Activated naive CD4-positive, alpha-beta T cell treated with Interleukin-2 at 50 U/mL for 16 hours (primary cell): ENCODE measurements at places on chromosomes 4 and X.

- no peak for DNase-seq
These were observed 360.9 kb downstream of the PPP3CA start for GRCh38 chr4:100986360-100986868.

GRCh38 chrX:18424482-18425198, 768 bp upstream of the CDKL5 start:
- peak; percentile 29 for DNase-seq

DNA sequence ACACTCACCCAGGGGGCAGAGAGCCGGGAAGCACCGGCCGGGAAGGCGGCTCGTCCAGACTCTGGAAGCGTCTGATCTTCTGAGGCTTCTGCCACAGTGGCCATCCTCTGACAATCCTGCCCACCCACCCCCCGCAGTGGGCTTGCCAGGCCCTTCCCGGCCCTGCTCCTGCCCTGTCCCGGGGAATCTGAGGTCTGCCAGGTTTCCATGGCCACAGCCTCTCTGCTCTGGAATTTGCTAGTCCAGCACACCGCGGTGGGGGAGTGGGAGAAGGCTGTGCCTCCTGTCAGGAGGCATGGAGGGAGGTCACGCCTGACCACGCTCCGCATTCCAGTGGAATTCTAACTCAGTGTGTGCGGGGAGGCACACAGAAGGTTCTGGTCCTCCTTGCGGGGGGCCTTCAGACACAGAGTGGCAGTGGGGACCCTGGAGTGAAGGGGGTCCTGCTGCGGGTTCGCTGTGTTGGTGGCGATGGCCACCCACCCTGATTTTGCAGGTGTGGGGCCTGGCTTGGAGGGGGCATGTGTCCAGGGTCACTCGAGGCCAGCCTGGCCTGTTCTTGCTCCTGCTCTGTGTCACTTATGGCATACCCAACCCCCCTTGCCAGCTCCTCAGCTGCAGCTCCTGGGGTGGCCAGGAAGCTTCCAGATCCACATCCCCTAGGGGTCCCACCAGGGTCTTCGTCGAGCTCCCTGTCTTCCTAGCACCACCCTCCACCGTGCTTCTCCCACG, 55.6 kb upstream of the ADRA2C start:
- no peak for DNase-seq

- DNase-seq, result no peak
These were observed 48.9 kb downstream of the ATP11C start for GRCh38 chrX:139883984-139884383.

- no peak for DNase-seq
These were observed 102.8 kb downstream of the ITIH6 start for GRCh38 chrX:54695231-54695630.

DNA sequence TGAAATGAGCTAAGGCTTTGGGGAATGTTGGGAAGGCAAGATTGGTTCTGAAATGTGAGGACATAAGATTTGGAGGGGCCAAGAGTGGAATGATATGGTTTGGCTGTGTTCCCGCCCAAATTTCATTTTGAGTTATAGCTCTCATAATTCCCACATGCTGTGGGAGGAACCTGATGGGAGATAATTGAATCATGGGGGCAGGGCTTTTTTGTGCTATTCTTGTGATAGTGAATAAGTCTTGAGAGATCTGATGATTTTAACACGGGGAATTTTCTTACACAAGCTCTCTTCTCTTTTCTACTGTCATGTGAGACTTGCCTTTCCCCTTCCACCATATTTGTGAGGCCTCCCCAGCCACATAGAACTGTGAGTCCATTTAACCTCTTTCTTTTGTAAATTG, 157.6 kb upstream of the C1QTNF7 start:
- DNase-seq, result no peak

DNA sequence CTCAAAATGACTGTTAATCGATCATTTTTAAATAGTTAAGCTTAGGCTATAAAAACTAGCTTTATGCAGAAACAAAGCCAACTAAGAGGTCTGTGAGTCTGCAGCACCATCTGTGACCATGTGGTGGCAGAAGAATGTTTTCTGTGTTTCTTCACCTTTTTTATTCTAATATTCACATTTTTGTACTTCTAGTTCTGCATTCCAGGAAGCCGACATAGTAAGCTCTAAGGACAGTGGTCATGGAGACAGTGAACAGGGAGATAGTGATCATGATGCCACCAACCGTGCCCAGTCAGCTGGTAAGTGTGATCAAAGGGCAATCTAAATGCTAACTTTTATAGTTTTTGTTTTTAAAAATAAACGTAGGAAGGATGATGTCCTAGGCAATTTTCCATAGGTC, 5.6 kb downstream of the PCDH10 start:
- no peak for DNase-seq

DNA sequence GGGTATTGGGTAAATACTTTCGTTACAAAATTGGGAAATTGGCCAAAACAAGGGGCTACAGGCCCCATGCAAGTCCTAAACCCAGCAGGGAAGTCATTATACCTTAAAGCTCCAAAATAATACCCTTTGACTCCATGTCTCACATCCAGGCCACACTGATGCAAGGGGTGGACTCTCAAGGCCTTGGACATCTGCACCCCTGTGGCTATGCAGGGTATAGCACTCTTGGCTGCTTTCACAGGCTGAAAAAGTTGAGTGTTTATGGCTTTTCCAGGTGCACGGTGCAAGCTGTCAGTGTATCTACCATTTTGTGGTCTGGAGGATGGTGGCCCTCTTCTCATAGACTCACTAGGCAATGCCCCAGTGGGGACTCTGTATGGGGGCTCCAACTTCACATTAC, 326.5 kb downstream of the TEX13C start:
- DNase-seq, result no peak

DNA sequence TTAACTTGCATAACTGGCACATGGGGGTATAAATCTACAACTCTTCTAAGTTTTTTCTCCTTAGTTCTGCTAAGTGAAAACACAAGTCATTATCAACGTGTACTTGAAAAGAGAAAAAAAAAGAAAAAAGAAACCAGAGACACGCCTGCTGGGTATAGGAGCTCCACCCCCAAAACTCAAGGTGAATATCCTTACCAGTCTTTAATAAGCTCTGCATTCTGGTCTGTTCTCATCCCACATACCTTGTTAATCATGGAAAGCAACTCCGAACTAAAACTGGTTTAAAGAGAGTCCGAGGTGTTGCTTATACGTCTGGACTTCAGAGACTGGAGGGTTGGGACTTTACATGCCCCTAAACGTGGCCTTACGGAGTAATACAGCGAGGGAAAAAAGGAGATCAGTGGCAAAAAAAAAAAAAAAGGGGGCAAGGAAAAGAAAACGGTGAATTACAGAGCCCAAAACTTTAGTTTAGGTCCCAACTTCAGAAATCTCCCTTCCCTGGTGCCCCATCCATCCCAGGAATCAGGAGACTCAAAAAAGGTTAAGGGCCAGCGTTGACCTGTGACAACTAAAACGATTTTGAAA, 1.0 kb downstream of the PGRMC2 start:
- DNase-seq, result peak; percentile 28

DNA sequence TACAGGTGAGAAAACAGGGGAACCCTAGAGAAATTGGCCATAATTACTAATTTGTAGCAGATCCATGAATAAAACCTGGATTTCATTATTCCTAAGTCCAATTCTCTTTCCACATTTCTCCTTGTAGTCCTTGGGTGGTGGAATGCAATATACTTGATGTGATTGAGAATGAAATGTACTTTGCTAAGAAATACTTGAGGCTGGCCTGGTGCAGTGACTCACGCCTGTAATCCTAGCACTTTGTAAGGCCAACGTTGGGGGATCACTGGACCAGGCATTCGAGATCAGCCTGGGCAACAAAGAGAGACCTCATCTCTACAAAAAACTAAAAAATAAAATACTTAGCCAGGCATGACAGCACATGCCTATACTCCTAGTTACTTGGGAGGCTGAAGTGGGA, 15.9 kb downstream of the TMEM184C start:
- DNase-seq, result no peak

GRCh38 chrX:4560192-4560591, 846.7 kb upstream of the PRKX start:
- DNase-seq, result no peak

DNA sequence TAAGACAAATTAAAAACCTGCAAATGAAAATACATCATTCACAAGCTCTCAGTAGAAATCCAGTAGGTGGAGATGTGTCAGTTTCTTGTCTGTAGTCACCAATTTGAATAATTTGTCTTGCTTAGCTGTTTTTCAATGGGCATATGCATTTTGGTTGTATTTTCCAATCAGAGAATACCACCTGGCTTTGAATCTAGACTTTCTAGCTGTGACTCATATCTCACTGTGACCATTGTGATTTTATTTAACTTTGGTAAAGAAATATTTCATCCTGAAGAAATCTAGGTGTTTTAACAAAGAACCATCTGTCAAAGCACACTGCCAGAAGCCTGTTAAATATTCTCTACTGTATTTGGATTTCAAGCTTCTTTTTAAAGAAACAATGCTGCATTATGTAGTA, 1650.6 kb upstream of the IGFBP7 start:
- no peak for DNase-seq

- no peak for DNase-seq
These were observed 23.0 kb downstream of the GPM6B start for GRCh38 chrX:13793897-13794296.

GRCh38 chr4:27594922-27595321, 734.3 kb downstream of the STIM2 start:
- DNase-seq, result no peak

DNA sequence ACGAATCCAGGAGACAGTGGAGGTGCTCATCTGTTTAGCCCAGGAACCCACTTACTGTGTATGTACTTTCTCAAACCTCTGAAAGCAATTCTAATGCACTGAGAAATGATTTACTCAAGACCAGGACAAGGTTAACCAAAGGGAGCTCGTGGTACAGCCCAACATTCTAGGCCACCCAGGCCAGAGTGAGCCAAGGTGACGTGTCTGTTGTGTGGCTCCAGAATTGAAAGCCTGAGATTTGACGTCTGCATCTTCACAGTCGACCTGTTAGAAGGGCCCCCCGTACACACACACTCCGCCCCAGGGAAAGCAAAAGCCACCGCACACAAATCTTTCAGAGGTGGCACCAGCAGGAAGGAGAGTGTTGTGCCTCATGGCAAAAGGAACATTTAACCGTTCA, 2.3 kb downstream of the MAP3K15 start:
- no peak for DNase-seq

GRCh38 chrX:109847257-109848187, 114.5 kb upstream of the ACSL4 start:
- DNase-seq, result no peak

DNA sequence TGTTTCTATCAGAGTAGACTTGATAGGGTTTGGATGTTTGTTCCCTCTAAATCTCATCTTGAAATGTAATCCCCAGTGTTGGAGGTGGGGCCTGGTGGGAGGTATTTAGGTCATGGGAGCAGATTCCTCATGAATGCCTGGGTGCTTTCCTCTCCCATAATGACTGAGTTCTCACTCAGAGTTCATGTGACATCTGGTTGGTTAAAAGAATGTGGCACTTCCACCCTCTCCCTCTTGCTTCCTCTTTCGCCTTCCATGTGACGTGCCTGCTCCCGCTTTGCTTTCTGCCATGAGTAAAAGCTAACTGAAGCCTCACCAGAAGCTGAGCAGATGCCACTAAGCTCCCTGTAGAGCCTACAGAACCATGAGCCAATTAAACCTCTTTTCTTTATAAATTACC, 47.3 kb upstream of the SRPX start:
- DNase-seq, result no peak

GRCh38 chrX:71615954-71616353, 2.4 kb downstream of the CXCR3 start:
- DNase-seq, result peak; percentile 21

- DNase-seq, result no peak
These were observed 105.0 kb downstream of the SHROOM3 start for GRCh38 chr4:76539979-76540378.

DNA sequence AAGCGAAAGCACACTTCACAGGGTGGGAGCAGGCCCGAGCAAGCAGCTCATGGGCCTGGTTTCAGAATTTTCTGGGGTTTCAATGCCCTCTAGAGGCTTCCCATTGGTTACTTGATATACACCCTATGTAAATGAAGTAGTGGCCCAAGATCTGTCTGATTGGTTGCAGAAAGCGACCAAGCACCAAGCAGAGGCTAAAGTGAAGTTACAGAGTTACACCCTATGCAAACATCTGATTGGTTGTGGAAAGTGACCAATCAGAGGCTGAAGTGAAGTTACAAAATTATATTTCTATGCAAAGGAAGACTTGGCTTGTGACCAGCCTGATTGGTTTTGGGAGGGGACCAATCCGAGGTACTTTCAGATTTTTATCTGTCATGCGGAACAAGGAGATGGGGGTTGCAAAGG, 8.2 kb downstream of the FHIP1A start:
- no peak for DNase-seq

GRCh38 chr4:168618577-168619265, 121.9 kb downstream of the PALLD start:
- no peak for DNase-seq

GRCh38 chr4:128649161-128649560, 160.3 kb upstream of the JADE1 start:
- DNase-seq, result no peak

DNA sequence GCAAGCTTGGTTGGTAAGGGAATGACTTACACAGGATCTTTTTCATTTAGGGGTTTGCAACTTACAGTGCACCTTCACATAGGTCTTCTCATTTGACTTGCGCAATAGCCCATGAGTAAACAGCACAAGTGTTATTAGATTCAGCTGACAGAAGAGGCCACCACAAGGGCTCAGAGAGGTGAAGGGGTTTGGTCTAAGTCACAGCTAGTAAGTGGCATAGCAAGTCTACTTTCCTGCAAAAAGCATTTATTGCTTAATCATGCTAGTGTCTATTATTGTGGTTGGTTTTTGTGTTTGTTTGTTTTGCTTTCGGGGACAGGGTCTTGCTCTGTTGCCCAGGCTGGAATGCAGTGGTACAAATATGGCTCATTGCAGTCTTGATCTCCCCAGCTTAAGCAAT, 83.3 kb downstream of the SPRY1 start:
- no peak for DNase-seq

DNA sequence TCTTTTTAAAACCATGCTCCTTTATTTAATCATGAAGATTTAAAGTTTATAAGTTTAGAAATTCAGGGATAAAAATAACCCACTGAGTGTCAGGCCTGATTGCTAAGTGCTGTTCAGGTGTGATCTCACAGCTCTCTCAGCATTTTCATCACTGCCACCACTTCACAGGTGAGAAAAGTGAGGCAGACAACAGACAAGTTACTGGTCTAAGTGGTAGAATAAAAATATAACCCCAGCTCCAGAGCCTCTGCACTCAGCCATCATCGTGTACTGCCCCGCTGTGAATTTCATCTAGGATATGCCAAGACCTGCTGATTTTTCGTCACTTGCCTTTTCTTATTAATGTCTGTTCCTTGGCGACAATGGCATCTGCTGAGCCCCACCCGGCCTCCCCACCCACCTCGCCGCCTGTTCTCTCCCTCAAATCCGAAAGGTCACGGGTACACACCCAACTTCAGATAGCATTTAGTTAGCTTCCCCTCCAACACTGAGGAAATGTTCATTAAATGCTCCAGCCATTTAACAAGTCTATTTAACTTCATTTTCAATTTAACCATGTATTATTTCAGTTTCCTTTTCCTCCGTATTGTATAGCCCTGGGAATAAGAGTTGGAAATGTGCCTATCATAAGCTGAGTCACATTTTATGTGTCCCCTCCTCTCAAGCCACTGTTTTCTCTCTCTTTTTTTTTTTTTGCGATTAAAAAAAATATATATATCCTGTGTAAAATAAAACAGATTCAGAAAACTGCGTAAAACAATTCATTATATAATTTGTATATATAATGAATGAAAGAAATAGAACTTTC, 236.5 kb downstream of the CBR4 start:
- DNase-seq, result no peak
